Fibroblast of skin of right biceps (primary cell): ENCODE measurements at places on chromosomes 6 and 20.

- no peak for DNase-seq
Measured at GRCh38 chr6:33028220-33028849, 18.9 kb upstream of the HLA-DOA start.

GRCh38 chr6:71656121-71656520 lies 230.2 kb upstream of the RIMS1 start:
- no peak for DNase-seq

DNA sequence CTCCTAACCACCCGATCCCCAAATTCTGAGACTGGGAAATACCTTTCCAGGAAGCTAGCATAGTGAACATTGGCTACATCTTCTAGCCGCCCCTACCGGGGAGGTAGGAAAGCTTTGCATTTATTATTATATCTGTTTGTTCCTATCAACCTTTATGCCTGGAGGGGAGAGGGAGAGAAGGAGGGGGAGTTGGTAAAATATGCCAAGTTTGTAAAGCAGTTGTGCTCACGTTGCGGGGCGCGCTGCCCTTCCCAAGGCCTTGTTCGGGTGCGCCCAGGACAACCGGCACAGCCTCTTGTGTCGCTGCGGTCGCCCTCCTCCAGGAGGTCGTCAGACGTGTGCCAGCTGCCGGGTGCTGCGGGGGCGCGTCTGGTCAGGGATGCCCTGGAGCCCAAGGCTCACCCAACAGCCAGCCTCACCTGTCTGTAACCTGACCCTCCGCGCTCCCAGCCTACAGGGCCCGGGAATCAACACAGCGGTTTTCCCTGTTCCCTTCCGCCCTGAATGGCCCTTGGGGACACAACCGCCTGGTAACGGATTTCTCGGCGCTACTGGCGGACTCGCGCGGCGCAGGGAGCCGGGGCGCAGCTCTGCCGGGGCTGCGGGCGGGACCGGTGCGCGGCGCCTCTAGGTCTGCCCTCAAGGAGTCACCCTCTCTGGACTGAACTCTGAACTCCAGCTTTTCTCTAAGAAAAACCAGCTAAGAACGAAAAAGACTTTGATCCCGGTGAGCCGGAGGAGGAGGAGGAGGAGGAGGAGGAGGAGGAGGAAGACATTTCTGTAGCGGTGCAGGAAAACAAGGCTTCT lies 1.1 kb upstream of the OVOL2 start:
- no peak for DNase-seq

DNA sequence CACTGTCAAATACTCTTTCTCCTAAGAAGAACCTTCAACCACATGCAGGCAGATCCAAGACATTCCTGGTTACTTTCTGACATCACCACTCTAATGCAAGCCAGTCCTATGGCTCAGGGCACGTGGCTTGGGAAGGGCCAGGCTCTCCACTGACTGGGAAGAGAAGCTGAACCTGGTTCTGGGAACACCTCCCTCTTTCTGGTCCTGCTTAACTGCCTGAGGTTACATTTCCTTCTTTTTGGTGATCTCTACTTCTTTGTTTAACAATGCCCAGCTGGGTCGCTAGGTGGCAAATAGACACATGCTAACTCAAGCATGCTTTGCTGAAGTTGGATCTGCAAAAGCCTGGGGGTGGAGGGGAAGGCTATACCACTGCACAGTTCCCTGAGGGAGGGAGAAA lies 249.8 kb downstream of the GMDS start:
- DNase-seq = peak; percentile 44

DNA sequence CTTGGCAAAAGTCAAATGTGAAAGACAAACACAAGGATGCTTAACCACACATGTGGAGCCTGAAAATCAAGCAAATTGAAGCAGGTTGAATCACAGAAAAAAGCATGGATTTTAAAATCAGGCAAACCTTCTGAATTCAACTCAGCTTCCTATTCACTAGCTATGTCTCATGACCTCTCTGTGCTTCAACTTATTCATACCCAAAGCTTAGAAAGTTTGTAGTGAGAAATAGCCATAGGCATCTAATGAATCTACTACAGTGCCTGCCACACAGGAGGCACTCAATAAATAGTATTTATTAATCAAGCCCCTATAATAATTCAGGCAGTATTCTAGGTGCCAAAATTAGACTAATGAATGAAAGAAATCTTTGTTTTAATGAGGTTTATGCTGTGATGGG lies 112.2 kb upstream of the TNFAIP3 start:
- no peak for DNase-seq

DNA sequence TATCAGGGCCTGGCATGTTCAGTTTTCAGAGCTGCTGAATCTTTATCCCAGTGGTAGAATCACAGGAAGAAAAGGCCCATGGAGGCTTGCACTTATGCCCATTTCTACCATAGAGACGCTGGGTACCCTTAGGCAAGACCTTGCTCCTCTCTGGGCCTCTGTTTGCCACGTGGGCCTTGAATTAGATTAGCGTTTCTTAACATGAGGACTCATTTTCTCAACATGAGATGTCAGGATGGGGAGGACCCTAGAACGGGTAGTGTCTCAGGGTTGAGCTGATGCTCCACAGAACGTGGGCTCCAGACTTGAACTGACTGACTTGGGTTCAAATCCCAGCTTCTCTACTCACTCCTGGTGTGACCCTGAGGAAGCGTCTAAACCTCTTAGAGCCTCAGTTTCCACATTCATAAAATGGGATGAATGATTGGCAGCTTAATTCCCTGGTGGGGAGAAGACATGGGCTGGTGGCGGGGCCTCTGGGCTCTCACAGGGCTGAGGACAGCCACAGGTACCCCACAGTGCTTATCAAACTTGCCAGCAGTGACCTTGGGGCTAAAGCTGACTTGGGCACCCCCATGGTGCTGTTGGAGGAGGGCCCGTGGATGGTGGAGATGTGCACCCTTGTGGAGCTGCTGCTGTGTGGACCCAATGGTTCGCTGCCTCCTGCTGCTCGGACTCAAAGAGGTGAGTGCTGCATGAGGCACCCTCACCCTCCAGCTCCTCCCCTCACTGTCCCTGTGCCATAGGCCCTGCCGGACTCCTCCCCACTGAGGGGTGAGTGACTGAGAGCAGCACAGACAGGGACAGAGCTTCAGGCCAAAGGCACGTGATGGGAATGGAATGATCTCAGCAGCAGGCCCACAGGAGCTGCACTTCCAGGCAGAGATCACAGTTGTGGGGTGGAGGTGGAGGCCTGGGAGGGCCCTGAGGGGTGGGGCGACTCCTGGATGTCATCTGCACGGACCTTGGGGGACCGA lies 28.2 kb downstream of the SUN5 start:
- DNase-seq = no peak

DNA sequence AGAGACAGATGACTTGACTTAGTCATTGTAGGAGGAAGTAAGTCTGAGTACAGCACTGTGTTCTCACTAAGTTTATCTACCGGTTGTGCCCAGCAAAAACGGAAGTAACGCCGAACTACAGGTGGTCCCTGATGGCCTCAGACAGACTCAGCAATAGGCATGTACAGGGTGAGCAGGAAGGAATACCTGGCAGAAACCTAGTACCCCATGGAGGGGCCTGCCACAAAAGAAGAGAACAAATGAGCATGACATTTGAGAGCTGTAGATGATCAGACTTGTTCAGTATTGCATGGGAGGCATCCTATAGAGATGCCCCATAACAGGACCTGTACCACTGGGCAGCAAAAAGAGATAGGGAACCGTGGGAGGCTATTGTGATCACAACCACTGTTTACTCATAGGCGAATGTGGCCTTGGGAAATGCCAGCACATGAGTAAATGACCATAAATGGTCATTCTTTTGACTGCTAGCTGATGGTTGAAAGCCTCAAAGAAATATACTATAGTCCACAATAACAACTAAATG lies 106.4 kb upstream of the TAB2 start:
- DNase-seq = peak; percentile 10

DNA sequence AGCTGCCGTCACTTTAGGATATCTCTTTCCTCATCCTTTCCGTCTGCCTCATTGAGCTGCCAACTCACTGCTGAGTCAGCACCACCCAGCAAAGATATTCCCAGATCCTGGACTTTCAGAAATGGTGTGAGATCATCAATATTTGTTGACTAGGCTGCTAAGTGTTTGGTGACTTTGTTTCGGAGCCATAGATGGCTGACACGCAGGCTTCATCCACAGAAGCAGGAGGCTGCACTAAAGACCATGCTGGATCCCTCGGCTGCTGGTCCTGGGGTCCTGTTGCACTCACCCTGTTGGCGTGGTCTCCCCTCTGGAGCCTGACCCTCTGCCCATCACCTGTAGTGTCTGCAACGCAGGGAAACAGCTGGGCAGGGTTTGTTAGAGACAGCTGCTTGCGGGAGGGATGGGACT lies 96.5 kb downstream of the ERMARD start:
- DNase-seq = peak; percentile 7

- no peak for DNase-seq
Measured at GRCh38 chr6:15989397-15989796, 139.5 kb upstream of the MYLIP start.

DNA sequence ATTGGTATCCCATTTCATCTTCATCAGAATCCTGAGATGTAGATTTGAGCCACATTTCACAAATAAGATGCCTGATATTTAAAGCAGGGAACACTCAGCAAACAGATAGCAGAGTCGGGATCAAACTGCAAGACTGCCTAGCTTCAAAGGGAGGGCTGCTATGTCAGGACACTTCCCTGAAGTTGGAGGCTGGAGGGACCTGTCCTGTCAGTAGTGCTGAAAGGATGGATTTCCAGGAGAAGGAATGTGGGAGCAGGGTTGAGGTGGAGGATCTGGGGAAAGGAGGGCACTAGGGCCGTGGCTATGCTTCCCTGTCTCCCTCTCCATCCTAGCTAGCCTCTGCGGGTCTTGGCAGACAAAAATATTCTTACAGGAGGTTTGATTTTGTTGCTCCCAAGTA lies 32.2 kb downstream of the COX4I2 start:
- DNase-seq = no peak

DNA sequence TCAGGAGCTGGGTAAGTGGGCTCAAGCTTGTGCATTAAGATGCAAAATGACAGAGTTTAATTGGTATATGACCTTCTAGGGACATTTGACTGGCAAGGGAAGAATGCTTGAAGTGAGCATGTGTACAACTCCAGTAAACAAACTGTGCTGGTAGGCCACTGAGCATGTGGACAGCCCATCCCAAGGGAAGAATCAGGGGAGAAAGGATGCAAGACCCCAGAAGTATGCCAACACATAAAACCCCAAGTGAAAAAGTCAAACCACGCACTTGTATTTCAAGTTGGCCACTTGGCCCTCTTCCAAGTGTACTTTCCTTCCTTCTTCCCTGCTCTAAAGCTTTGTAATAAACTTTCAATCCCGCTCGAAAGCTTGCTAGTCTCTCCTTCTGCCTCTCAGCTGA lies 10.4 kb upstream of the THBD start:
- no peak for DNase-seq

DNA sequence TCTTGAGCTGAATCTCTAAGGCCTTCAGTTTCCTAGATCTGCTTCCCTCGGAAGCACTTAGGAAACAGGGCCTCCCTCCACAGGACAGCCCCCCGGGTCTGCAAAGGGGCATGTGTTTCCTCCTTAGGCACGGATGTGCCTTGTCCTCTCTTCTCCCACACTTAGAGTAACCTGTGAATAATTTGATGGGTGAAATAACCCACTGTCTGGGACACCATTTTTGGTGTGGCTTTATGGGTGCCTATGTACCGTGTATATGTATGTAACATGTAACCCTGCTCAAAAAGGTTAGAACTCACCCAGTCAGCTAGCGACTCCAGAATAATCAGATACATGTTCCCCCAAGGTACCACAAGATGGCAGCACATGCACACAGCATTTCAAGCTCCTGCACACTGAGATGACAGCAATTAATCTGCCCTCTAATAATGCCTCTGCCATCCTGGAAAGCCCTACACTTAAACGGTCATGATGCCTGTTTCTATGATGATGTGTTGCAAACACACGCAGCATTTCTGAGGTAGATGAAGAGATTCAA lies 212.0 kb upstream of the PROKR2 start:
- DNase-seq = peak; percentile 78

DNA sequence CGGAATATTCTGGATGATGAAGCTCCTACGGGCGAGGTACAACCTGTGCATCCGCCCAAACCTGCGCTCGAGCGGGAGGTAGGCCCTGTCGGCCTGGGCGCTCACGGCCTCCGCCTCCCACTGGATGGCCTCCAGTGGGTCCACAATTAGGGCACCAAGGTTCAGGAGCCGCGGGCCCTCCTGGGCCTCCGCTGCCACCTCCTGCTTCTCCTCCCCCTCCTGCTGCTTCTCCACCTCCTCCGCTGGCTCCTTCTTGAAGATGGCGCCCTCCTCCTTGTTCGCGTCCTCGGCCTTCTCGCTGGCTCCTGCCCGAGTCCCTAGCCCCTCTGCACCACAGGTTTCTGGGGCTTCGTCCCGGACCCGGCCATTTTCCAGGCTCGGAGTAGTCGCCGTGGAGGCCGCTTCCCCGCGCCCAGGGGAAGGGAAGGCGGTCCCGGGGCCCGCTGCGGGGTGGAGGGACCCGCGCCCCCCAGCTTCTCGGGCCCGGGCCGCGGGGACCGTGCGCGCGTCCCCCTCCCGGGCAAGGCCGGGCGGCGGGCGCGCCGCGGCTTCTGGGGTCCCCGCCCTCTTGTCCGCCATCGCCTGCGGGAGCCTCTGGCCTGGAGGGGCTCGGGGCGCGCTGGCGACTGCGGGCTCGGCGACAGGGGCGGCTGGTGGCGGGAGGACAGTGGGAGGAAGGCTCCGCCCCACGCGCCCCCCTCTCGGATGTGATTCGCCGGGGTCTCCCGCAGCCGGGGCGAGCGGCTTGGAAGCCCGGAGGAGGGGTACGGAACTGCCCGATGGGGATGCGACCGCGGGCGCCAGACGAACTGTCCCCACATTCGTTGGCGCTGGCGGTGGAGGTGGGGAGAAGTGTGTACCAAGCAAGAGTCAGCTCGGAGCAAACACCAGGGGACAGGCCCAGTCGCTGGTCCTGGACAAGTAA lies 17.6 kb downstream of the PLAGL2 start:
- DNase-seq = peak; percentile 46

GRCh38 chr20:44481719-44482416 lies 6.2 kb downstream of the TTPAL start:
- DNase-seq = no peak

DNA sequence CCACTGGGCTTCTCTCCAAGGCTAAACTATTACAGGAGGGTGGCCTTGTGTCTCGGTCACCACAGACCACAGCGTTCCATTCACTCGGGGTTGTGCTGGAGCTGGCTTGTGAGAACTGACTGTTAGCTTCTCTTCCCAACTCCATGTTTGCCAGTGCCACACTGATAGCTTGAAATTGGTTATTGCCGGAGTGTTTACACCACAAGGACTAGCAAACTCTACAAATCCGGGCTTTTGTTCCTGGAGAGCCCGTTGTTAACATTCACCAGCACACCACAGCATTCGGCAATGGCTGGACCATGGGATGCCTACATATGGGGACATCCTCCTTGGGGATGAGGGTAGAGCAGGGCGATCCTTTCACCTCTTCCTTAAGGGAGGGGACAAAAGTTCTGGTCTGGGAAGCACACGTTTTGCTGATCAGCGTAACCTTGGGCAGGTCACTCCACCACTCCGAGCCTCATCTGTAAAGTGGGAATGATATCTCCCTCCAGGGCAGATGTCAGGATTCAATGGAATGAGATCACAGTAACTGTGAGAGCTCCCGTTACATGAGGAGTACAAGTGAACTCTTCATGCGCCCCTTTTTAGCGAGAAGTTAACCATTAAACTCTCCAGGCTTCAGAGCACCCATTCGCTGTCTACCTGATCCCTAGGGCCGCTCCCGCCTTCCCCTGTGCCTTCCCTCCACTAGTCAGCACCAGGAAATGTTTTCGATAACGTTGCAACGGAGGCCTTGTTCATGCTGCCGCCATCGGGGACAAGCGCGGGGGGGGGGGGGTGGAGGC lies 41.7 kb upstream of the TTPAL start:
- no peak for DNase-seq

- no peak for DNase-seq
Measured at GRCh38 chr20:40610730-40611129, 78.3 kb downstream of the MAFB start.
